CD4-positive, alpha-beta T cell treated with Interleukin-6 for 4 hours (primary cell): ENCODE measurements at places on chromosomes 5 and 9.

DNA sequence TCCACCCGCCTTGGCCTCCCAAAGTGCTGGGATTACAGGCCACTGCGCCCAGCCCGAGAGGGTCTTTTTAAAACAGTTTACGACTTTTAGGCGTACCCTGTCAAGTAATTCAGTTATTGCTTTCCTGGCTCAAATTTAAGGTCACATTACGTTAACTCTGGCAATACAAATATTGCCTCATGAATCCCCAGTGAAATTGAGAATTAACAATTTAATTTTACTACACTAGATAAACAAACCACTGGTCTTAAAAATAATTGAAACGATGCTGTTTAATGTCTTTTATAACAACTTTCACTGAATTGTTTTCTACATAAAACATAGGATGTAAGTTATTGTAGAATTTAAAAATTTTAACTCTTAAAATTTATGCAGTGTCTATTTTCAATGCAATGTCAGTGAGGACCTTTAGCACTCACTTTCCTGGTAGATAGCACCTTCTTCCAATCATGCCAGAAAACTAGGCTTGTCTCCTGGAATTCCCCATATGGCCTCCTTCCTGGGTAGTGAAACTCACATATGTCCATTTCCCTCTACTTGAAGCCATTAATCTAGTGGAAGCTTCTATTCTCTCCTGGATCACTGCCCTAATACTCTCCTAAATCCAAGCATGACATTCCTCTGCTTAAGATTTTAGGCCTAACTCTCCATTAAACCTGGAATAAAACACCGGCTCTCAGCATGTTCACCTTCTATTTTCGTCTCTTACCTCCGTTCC lies 13.5 kb downstream of the BASP1 start:
- no peak for DNase-seq

DNA sequence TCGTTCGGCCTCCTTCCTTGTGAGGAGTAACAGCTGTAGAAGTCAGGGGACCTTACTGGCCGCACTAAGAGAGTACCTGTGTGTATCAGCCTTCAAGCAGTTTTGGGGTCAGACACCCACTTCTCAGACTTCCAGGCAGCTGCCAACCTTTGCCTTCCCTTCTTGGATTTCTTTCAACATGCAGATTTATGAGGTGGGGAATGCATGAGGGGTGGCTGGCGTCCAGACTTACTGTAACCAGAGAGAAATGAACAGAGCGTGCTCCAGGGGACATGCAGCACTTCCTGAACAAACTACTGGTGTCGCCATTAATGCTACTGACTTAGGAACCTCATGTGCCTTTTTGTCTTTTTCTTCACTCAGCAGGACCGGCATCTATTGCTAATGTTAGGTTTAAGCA lies 46.7 kb downstream of the INSYN2B start:
- no peak for DNase-seq

GRCh38 chr5:50969151-50970031 lies 303.0 kb downstream of the PARP8 start:
- DNase-seq: no peak

DNA sequence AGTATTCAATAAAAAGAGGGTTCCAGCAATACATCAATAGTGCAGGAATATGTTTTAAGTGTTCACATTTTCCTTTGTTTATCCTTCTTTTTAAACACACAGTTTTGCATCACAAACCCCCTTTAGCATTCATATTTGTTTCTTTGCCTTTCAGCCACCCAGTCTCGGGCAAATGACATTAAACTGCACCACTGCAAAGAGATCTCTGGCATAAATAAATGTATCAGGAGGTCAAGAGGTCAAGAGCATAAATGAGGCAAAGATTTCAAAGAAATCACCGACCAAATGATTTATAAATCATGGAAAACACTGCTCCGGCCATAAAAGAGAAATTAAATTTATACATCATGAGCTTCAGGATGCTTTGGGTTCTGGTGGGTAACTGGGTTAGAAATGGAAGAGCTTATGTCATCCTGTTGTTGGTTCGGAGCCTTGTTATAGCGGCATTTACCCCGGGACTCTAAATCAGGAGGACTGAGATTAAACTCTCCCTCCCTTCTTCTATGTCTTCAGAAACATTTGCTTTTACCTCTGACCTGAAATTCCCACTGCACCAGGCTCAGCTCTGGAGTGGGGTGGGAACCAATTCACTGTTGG lies 449.6 kb upstream of the CLINT1 start:
- no peak for DNase-seq

GRCh38 chr5:14452685-14453454 lies 128.7 kb upstream of the OTULINL start:
- no peak for DNase-seq
